T-helper 22 cell (primary cell): ENCODE measurements at places on chromosomes 3 and 15.
A peak's percentile ranks its signal among the peaks of the same experiment; 100 is the strongest.

- no peak for DNase-seq
Observed at GRCh38 chr15:69098771-69099170, 61.7 kb upstream of the GLCE start.

DNA sequence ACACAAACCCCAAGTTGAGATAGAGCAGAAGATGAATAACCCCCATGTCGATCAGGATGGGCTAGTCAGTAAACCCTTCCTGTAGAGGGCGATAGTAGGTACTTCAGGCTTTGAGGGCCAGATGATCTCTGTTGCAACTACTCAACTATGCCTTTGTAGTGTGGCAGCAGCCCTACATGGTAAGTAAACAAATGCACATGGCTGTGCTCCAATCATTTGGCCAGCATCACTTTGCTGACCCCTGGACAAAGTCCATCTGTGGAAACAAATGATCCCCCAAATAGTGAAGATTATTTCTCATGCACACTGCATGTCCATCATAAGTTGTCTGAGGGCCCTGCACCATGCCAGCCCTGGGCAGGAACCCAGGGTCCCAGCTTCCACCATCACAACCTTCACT lies 402.2 kb upstream of the PROK2 start:
- no peak for DNase-seq

- DNase-seq: no peak
Observed at GRCh38 chr3:65641045-65641444, 397.7 kb downstream of the MAGI1 start.

GRCh38 chr3:100297784-100298183 lies 36.8 kb upstream of the NIT2 start:
- no peak for DNase-seq

GRCh38 chr3:122784436-122784835 lies 9.2 kb downstream of the HSPBAP1 start:
- DNase-seq: no peak

DNA sequence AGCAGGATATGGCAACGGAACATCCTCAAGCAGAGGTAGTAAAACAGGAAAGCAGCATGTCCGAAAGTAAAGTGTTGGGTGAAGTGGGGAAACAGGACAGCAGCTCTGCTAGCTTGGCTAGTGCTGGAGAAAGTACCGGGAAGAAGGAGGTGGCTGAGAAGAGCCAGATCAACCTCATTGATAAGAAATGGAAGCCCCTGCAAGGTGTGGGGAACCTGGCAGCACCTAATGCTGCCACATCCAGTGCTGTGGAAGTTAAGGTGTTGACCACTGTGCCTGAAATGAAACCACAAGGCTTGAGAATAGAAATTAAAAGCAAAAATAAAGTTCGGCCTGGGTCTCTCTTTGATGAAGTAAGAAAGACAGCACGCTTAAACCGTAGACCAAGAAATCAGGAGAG lies 14.3 kb upstream of the ZBTB47 start:
- no peak for DNase-seq

DNA sequence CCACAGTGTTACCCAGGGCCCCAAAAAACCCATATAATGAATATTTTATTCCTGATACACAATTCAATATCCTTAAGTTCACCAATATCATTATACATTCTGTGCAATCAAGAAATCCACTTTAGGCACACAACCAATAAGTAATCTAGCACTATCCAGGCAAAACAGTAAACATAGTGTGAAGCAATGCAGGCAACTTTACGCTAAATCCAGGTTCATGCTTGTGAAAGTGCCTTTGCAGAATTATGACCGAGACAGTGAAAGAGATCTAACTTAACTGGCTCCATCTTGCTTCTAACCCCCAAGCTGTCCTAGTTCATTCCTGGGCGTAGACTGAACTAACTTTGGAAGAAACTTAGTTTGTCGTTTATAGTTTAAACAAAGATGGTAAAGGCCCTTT lies 34.2 kb upstream of the INO80 start:
- DNase-seq: no peak

- peak; percentile 50 for DNase-seq
Observed at GRCh38 chr3:130894130-130894985, 474 bp downstream of the ATP2C1 start.

GRCh38 chr15:66180531-66181097 lies 72.9 kb downstream of the MEGF11 start:
- DNase-seq: no peak

- DNase-seq: no peak
Observed at GRCh38 chr15:47203993-47204392, 513.3 kb upstream of the SEMA6D start.

DNA sequence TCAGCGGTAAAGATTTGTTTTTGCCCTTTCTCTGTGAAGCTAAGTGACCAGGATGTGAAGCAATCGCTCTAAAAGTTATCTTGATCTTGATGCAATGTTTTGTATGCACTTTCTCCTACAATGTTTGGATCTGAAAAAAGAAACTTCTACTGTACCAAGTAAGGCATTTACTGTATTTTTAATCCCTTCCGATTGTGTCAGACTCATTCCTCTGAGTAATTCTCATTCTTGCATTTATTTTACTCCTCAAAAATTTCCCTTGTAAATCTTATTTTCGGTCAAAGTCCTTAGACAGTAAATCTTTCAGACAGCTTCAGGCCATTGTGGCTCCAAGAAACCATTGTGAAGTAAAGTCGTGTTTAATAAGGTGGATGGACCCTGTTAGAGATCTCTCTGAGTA lies 141.9 kb downstream of the TP63 start:
- DNase-seq: no peak

DNA sequence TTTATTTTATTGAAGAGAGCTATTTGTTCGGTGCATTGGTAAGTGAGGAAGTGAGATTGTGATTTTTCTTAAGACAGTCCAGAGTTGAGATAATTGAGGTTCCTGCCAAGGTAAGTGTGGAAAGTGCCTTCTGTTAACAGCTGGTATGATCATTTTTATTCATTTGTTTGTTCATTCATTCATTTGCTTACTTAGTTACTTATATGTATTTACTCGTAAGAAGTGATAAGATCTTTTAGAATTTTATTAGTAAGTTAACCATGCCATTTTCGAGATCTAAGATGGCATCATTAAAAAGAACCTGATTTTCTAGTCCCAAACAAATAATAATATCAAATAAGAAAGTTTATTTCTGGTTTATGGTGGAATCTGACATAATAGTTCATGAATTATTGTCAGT lies 150.0 kb downstream of the GHSR start:
- no peak for DNase-seq

DNA sequence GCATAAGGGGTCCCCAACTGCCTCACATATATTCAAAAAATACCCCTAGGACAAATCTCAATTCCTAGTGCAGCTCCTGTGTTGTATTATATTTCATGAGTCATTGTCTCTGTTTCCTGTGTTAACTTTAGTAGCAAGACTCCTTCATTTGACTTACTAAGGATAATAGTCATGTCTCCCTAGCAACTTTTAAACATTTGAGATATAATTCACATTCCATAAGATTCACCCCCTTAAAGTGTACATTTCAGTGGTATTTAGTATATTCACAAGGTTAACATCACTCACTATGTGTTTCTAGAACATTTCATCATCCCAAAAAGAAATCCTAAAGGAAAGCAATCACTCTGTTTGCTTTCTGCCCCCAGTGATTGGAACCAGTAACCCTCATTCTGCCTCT lies 121.3 kb upstream of the WNT7A start:
- DNase-seq: no peak

- DNase-seq: no peak
Observed at GRCh38 chr3:134829721-134830120, 34.7 kb downstream of the EPHB1 start.

DNA sequence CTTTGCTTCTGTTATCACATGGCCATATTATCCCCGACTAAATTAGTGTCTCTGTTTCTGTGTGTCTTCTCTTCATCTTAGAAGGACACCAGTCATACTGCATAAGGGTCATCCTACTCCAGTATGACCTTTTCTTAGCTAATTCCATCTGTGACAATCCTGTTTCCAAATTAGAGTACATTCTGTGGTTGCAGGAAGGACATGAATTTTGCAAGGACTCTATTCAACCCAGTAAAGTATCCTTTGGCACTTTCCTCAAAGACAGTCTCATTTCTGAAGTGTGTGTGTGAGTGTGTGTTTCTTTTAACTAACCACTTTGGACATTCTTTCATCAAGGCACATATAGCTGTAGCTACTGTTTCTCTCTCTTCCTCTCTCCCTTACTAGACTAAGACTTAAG lies 15.2 kb upstream of the MME start:
- no peak for DNase-seq

- DNase-seq: no peak
Observed at GRCh38 chr15:61724251-61724939, 335.9 kb downstream of the VPS13C start.

DNA sequence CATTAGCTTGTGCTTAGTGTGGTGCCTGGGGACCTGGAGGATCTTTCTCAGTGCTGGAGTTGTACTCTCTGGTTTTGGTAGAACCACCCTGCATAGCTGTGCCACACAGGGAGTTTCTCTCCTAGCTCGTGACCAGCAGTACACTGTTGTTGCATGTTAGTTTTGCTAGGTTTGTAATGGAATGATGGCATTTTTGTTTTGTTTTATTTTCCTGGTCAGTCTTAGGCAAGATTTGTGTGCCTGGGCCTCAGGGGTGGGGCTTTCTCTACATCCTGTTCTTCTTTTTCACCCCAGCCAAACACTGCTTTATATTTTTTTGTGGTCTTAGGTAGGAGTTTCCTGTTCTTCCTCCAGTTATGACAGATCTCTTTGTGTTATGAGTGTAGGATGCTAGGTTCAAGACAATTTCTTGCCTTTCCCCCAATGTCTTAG lies 534.5 kb upstream of the KCNMB2 start:
- DNase-seq: no peak

DNA sequence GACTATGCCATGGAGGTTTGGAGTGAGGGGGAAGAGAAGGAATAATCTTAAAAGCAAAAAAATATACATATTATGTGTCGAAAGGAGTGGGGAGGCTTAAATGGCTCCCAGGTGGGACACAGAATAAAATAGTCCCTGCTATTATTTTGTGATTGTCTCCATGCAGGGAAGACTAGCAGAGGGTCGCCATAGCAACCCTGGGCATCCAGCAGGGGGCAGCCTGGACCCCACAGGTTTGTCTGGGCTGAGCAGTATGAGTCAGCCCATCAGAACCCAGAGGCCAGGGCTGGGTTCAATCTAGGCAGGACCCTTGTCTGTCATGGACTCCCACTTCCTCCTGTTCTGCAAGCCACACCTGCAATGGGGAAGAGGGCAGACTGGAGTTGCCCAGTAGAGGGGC lies 17.6 kb upstream of the LINGO1 start:
- DNase-seq: no peak

GRCh38 chr3:46998121-46998851 lies 18.8 kb downstream of the NBEAL2 start:
- DNase-seq: peak; percentile 33

DNA sequence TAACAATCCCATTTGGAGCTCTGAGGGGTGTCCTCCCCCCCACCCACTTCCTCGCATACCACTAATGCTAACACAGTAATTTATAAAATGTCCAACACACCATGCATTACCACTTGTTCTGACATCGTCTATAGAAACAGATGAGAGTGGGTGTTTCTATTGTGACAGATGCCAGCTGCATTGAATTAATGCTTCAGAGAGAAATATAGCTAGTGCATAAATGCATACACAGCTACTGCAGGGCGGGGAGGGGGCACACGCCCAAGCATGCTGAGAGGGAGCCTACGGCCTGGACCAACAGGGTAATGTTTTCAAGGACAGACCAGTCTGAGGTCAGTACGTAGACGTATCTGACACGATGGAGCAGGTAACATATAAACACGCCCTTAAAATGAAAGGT lies 106.0 kb upstream of the FEZF2 start:
- no peak for DNase-seq

- no peak for DNase-seq
Observed at GRCh38 chr3:97892852-97893251, 71.0 kb downstream of the CRYBG3 start.

DNA sequence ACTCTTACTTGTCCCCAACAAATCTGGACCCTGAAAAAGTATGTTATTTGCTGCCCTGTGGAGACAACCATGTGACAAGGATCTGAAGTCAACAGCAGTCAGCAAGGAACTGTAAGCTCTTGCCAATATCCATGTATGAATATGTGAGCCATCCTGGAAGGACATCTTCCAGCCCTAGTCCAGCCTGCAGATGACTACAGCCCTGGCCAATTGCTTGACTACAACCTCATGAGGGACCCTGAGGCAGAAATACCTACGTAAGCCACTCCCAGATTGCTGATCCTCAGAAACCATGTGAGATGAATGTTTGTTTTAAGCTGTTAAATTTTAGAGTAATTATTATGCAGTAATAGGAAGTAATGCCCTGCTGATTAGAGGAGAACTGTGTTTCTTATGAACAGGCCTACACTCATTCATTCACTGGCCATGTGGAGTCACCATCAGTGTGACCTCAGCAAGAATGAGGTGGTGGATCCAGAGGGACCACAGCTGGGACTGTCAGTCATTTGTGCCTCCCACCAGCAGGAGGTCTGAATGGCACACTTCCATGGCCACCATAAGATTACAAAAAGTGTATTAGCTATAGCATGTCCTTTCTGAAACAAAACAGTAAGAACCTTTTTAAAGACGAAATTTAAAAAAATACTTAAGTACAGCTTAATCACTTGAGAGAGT lies 92.6 kb downstream of the TFDP2 start:
- no peak for DNase-seq

- DNase-seq: no peak
Observed at GRCh38 chr3:52032702-52033408, 23.5 kb downstream of the DUSP7 start.

DNA sequence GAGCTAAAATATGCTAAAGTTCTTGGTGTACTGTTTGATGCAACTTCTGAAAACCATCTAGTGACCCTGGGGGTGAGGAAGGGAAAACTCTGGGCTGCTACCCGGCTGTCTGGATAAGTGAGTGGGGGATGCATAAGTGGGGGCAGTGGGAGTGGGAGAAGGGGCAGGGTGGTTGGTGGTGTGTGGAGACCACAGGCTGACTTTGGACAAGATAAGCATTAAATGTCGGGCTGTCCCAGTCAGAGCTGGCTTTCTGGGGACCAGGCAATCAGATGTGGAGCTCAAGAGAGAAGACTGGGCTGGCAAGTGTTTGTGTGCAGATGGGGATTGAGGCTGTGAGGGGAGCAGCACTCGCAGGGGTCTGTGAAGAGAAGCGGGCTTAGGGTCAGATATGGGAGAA lies 11.0 kb upstream of the XIRP1 start:
- DNase-seq: no peak

- DNase-seq: no peak
Observed at GRCh38 chr3:100266531-100266930, 5.7 kb downstream of the TBC1D23 start.

GRCh38 chr3:110533089-110533488 lies 538.5 kb upstream of the NECTIN3 start:
- DNase-seq: no peak

GRCh38 chr3:15206662-15207576 lies 873 bp downstream of the CAPN7 start:
- no peak for DNase-seq
